ENCODE measurements at places on chromosomes 3 and 15. TPM values are rescaled to one million over a fixed set of nuclear protein-coding genes. Genes with fewer than 3 reads are reported as not detected.

DNA sequence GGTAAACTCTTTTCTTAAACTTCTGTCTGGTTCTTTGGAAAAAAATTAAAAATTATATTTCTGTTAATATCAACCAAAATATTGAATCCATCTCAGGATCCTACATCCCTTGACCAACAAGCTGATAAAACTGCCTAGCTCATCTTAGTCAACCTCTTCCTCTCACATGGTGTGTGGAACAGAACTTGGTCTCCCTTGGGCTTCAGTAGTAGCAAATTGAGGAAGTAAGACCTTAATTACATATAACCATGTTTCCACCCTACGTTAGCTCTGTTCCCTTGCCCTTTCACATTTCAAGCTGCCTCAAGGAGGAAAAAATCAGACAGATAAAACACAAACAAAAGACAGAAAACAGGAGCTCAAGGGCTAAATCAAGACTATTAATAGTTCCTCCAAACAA lies 116.4 kb downstream of the GREM1 start:
- no peak for DNase-seq

Gene KCNMB2
- total RNA-seq: not detected

- no peak for DNase-seq
Observed at GRCh38 chr3:40336101-40336500, 26.6 kb downstream of the EIF1B start.

Gene KNL1
- 23.9 TPM for total RNA-seq

Gene NOX5
- 0.06 TPM for total RNA-seq

DNA sequence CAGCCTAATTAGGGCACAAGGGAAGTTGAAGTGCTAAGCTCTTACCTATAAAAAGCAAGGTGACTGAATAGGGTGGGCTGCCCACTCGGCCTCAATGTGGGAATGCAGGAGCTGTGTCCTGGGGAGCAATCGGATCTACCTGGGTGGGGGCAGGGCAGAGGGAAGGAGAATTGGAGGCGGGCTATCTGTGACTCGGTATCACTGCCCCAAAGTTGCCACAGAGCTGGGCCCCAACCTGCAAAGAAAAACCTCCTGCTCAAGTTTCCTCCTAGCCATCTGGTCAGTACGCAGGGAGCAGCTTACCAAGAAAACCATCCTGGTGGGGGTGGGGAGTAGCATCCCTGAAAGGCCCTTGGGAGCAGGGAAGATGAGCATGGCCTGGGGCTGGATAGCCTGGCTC lies 10.7 kb downstream of the CIB2 start:
- DNase-seq: no peak

Gene ACTC1
- total RNA-seq: not detected

Gene GP5
- not detected for total RNA-seq

Gene ABI3BP
- not detected for total RNA-seq

DNA sequence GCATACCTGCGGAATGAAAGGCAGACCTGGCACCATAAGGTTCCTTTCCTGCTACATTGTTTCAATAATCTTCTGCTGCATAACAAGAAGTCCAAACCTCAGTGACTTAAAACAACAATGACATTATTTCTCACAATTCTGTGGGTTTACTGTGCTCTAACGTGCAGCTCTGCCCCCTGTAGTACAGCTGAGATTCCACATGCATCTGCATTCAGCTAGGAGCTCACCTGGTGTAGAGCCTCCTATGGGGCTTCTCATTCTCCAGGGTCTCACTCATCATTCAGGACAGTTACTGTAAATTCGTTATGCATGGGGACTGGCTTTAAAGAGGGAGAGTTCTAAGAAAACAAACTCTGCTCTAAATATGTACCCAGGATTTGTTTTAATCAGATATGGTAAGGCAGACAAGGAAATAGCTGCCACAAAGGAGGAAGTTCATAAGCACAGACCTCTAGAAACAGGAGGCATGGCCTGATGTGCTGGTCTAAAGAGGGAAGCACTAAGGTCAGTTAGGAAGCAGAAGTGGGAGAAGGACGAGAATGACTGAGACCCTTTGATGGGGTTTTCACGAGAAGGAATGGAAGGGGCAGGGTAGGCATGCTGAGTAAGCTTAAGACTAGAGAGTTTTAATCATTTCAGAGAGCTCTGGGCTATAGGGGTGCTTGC lies 347.0 kb downstream of the NEK10 start:
- DNase-seq: no peak
